ENCODE measurements at places on chromosomes 6 and 20.

- DNase-seq: no peak
These were observed 51.3 kb downstream of the ZNF831 start for GRCh38 chr20:59214606-59215547.

GRCh38 chr6:163720460-163721235 lies 306.1 kb downstream of the QKI start:
- no peak for DNase-seq

DNA sequence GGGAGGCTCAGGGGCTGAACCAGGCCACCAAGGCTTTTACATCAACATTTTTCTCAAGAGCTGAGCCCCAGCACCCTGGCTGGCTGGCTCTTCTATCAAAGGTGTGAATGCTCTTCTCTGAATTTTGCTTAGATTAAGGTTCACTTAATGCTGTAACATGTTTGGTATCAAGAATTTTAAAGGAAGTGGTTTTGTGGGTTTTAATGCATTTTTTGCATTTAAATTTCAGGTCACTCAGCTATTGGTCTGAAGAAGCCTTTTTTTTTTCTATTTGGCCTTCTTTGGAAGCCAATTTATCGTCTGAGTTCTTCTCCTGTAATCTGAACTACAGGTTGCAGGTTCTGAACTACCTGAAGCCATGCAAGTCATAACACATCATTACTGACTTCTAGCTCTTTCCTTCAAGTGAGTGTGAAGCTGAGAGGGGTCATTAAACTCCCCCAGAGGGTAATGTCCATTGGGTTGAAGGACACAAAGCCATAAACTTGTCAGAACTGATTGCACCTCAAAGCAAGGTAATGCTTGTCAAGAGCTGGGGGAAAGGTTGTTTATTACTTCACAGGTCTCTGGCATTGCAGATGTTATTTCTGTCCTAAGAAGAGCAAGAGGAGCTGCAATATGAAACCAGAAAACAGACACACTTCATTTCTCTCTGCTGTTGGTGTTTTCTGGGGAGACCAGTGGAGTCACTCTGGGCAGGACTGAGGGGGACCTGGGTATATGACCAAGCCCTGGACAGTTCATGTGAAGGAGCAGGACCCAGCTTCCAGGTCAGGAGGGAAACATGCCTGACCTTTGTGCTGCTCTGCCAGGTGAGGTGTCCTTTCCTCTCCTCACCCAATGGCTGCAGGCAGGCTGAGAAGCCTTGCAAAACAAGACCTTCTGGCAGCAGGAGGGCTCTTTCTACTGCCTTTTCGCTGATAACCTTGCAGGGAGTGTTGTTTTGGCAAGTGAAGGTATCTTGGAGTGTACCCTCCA lies 26.1 kb upstream of the NEDD9 start:
- DNase-seq: no peak

- no peak for DNase-seq
These were observed 18.5 kb downstream of the NSFL1C start for GRCh38 chr20:1448081-1448620.

DNA sequence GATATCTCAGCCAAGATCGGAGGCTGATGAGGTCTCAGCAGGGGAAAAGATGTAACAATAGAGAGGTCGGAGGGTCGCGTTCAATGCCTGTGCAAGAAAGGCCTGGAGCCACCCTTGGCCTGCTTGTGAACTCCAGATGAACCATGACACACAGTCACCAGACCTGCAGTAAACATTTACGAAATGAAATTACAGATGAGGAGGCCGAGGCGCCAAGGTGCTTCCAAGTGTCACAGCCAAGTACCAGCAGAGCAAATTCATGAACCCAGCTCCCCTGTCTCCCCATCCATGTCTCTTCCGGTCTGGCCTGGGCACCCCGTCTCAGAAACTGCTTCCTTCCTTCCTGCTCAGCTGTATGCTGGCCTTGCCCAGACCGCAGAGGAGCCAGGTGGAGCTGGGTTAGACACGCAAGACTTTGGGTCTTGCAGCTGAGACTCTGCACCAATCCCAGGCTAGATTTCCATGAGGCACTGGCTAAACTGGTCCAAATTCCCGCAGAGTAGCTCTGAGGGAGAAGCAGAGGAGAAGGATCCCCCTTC lies 48.1 kb downstream of the CHMP4B start:
- no peak for DNase-seq

DNA sequence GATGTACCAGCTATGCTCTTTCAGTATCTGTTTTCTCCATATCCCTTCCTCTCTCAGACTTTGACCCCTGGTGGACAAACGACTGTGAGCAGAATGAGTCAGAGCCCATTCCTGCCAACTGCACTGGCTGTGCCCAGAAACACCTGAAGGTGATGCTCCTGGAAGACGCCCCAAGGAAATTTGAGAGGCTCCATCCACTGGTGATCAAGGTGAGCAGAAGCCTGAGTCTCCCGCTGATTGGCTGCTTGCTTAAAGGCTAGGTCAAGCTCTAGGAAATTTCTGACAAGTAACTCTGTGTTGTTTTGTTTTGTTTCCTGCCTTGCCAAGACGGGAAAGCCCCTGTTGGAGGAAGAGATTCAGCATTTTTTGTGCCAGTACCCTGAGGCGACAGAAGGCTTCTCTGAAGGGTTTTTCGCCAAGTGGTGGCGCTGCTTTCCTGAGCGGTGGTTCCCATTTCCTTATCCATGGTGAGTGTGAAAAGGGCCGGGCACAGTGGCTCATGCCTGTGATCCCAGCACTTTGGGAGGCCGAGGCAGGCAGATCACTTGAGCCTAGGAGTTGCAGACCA lies 28.6 kb downstream of the C6orf89 start:
- no peak for DNase-seq

DNA sequence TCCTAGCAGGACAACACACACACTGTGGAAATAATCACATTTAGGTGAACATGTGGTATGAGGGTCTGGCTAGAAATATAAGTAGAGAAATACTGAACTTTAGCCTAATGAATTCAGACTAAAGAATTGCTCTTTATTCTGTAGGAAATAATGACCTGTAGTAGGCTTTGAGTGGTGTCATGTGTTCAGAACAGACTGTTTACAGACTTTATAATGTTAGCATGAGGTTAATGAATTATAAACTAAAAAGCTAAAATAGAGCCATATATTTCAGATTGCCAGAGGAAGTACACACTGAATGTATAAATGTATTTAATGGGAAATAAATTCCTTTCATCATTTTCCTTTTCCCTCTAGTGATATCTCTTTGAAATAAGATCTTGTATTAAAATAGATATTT lies 669.5 kb upstream of the EPHA7 start:
- no peak for DNase-seq

GRCh38 chr20:32366380-32366779 lies 8.2 kb downstream of the ASXL1 start:
- no peak for DNase-seq

DNA sequence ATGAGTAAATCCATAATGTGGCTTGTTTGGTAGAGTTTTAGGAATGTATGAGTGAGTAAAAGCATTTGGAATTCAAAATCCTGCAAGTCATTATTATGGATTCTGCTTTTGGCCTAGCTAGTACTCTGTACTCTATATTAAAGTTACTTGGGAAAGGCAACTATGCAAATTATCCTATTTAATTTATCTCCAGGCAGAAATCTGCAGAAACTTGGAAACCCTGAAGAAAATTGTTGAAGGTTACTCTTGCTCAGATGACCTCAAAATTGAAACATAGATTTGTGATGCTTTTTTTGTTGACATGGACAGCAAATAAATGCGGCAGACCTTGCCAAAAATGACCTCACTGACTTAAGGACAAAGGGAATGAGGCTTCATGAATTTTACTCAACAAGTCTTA lies 477.1 kb upstream of the EYS start:
- DNase-seq: no peak

GRCh38 chr20:59925359-59925758 lies 8.1 kb downstream of the SYCP2 start:
- DNase-seq: no peak

GRCh38 chr20:56875052-56875659 lies 246.1 kb downstream of the TFAP2C start:
- no peak for DNase-seq

- DNase-seq: no peak
These were observed 142.6 kb downstream of the MRPL14 start for GRCh38 chr6:43984442-43985321.

DNA sequence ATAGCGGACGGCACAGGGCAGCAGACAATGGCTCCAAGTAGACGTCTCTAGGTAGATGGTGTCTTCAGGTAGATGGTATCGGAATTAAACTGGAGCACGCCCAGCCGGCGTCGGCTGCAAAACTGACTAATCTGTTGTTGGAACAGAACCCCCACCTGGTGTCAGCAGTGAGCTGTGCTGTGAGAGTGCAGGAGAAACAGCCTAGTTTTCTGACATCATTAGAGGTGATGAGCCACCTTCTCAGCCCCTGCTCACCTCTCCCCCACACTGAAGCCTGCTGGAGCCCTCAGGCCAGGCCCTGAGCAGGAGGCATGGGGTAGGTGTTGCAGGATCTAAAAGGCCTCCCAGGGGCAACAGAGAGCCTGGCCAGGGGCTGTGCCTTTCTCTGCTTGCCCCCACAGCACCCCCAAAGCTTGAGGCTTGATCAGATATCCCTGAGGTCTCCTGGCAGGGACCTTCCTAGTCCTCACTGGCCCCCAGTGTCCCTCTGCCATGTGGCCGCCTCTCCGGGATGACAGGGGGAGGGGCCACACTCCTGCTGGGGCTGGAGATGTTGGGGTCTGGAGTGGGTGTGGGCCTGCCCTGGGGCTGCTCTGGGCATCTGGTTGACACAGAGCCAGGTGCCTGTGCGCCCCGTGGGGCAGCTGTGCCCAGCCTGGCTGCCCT lies 6.9 kb upstream of the HELZ2 start:
- DNase-seq: no peak

GRCh38 chr6:121847806-121848522 lies 412.5 kb downstream of the GJA1 start:
- DNase-seq: no peak

DNA sequence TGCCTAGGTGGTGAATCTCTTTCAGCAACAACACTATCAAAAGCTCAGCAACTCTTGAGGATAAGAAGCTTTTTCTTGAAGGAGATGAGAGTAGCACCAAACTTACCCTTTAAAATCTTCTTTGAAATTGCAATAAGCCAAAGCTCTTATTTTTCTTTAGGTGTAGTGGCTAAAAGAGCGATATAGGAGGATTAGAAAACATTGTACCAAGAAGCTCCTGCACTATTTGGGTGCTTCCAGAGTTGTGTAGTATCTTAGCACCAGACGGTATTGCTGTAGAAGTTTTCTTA lies 1.2 kb downstream of the FUT9 start:
- DNase-seq: no peak

DNA sequence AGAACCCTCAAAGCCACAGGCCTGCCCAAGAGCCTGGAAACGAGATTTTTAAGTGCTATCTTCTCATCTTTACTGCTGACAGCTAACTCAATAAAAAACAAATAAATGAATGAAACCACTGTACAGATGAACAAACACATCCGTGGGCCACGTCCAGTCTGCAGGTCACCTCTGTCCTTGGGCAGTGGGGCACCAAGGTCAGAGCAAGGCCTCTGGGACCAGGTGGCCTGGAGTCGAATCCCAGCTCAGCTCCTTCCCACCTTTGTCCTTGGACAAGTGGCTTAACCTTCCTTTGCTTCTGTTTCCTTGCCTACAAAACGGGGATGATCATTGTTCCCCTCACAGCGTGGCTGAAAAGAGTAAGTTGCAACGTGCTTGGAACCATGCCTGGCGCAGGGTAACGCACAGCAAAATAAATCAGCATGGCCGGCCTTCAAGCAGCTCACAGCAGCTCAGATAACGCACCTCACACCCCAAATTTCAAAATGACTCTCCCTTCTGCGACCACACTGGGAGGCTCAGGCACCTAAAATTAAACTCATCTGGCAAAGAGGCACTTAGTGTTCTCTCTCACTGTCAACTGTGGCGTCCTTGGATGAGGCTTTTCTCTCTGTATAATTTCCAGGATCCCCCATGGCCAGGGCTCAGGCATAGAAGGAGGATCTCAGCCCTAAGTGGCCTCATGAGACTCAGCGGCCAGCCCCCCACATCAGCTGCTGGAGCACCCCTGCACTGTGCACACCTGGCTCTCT lies 35.7 kb downstream of the RRBP1 start:
- no peak for DNase-seq

- peak; percentile 79 for DNase-seq
These were observed 151.5 kb downstream of the CFAP61 start for GRCh38 chr20:20203784-20204183.

- DNase-seq: no peak
These were observed 32.8 kb upstream of the KCNQ5 start for GRCh38 chr6:72589096-72589495.

DNA sequence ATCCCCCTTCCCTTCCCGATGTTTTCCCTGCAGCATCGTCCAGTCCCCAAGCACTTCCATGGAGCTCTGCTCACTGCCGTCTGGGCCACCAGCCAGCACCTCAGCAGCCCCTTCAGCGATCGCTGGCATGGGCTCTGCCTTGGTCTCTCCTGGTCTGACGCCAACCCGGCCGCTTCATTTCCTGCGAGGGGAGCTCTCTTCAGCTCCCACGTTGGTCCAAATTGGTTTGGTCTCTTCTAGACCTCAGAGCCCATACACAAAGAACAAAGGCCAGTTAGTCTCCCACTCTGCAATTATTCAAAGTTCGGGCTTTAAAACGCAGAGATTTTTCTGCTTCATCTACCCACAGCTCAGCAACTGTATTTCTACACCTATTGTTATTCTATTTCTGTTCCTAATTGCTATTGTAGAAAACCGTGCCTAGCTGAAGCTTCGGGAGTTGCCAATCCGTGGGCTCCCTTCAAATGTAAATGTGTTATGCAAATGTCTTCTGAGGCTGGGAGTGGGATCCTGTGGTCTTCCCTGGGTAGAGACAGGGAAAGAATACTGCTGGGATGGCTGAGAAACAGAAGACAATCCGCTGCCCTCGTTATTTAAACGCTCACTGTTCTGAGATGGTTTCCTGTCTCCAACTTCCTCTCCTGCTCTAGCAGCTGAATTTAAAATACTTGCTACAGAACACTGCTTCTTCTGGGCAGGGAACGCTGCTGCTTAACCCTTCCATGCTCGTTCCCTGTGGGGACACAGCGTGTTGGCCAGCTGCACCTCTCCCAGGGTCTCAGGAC lies 154.2 kb upstream of the QKI start:
- DNase-seq: no peak

GRCh38 chr20:2179949-2180348 lies 78.3 kb downstream of the STK35 start:
- DNase-seq: no peak

DNA sequence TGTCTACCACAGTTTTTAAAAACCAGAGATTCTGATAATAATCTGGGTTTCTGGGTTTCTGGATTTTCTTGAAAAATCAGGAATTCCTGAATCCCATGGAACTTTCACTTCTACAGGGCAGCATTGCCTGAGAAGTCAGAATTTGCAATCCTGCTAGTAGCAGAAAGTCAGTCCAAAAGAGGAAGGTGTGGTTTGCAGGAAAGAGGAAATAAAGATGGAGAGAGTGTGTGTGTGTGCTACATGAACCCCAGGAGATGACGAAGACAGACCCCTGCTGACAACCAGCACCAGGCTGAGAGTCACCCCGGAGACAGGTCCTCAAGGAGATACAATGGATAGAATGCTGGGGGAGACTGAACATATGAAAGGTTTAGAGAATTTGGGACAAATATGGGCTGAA lies 44.9 kb downstream of the PRND start:
- no peak for DNase-seq

GRCh38 chr6:150235218-150235617 lies 92.4 kb downstream of the PPP1R14C start:
- DNase-seq: no peak

Data from NCI-H187 treated with DMSO at 0.1 percent for 48 hours (cell line).